ENCODE measurements at places on chromosomes 7 and 10.

DNA sequence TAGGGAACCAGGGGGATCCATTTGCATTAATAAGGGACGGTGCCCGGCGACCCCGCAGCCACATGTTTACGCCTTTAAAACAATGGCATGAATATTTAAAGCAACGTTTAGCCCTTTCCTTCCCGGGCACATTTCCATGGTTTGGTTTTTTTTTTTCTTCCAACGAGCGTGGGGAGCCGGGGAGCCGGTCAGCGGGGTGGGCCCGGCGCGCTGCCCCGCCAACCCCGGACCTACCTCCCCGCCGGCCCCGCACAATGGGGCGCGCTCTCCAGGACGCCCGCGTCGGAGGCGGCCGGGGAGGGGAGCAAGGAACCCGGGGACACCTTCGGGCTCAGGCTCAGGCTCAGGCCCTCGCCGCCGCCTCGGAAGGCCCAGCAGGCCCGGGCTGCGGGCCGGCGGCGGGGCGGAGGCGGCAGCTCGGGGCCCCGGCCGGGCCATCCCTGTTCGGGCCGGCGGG is 1.0 kb downstream of the SEPHS1 start:
- ATAC-seq: no peak

- ATAC-seq: no peak
Observed at GRCh38 chr10:94133239-94133638, 139.5 kb downstream of the PLCE1 start.

GRCh38 chr10:131010965-131011575 is 300.5 kb downstream of the TCERG1L start:
- ATAC-seq: no peak

DNA sequence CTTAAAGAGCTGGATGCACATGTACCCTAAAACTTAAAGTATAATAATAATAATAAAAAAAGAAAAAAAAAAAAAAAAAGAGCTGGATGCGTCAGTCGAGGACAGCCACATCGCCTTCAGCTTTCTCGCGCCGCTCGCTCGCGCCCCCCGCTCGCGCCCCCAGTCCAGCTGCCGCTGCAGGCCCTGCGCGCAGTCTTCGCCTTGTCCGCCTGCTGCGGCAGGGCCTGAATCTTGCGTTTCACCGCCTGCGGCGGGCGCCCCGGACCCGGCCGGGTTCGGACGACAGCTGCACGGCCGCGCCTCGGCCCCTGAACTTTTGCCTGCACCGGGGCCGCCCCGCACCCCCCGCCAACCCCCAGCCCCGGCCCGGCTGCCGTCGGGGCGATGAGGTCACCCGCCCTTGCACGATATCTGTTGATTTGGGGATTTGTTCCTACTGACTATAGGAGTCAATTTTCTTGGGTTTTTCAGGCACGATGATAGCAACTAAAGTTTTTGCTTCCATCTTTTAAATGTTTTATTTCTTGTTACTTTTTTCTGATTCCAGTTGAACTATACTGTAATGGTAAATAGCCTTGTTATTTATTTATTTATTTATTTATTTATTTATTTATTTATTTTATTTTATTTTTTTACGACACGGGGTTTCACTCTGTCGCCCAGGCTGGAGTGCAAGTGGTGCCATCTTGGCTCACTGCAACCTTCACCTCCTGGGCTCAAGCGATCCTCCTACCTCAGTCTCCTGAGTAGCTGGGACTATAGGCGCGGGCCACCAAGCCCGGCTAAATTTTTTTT is 33.5 kb upstream of the CPN1 start:
- no peak for ATAC-seq

DNA sequence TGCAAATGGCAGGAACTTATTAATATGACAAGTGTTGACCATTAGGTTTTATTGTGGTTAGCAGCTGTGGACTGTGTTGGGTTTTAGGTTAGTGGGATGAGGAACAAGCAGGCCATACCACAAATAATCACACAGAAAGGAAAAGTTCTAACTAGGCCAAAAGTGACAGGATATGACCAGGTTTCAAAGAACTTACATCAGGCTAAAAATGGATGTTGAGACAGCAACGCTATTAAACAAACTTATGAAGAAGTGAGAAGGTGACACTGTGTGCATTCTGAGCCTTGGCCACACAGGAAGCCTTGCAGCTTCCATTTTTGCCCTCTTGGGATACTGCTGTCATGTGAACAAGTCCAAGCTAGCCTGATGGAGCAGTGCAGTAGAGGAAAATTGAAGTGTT is 568.8 kb downstream of the HTR7 start:
- ATAC-seq: no peak

GRCh38 chr10:21172930-21173801 is 276.1 kb upstream of the NEBL start:
- ATAC-seq: peak; percentile 43

DNA sequence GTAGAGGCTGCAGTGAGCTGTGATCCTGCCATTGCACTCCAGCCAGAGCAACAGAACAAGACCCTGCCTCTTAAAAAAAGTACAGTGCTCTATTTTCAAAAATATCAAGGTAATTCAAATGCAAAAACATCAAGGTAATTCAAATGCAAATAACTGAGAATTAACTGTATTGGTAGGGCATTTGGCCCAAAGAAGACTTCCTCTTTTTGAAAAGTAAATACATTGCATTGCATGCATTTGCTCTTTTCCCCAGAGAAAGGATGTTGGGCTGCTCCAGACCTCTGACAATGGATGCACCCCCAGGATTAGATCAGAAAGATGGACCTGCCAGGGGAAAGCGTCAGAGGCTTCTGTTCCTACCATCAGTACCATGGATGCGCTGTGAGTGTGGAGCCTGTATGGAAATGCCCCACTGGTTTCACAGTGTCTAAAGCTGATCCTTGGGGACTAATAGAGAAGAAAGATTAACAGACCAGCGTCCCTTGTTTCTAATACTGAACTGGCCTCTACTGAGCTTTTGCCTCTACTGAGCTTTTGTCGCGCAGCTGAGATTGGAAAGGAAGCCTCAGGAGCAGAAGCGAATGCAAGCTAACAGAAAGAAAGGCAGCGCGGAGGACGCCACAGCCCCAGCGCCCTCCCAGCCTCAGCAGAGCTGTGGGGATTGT is 93.5 kb upstream of the LYZL2 start:
- no peak for ATAC-seq

DNA sequence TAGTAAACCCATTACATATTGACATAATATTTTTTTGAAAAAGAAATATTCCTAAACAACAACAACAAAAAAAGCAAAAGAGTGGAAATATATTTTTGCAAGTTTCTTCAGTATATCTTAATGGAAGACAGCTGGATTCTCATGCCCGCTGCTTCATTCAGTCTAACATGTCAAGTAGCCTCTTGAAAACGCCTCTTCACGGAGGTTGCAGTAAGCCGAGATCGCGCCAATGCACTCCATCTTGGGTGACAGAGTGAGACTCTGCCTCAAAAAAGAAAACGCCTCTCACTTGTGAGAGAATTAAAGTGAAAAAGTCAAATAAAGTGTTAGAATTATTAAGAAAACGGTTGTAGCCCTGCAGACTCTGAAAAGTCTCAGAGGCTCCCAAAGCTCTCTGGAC is 1.3 kb downstream of the CUTC start:
- ATAC-seq: no peak

- ATAC-seq: no peak
Observed at GRCh38 chr10:122336961-122337360, 37.5 kb upstream of the PLEKHA1 start.

GRCh38 chr7:148290538-148290937 is 300.0 kb upstream of the C7orf33 start:
- peak; percentile 98 for ATAC-seq

DNA sequence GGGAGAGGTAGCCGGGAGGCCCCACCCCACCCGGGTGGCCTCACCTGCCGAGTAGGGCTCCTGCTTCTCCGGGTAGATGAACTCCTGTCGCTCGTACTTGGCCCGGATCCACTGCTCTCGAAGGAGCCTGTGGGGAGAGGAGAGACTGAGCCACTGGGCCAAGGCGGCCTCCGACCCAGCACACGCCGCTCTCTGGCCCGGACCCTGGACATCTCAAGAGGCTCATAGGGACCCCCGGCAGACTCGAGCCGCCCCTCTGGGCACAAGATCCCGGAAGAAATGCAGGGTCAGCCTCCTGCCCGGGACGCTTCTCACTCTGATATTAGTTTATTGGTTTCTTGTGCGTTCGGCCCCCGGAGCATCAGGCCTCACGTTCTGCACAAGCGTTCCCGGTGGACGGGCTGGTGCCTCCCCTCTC is 34.5 kb downstream of the ADAP1 start:
- ATAC-seq: no peak

- peak; percentile 35 for ATAC-seq
Observed at GRCh38 chr7:16564909-16565426, 38.3 kb downstream of the LRRC72 start.

DNA sequence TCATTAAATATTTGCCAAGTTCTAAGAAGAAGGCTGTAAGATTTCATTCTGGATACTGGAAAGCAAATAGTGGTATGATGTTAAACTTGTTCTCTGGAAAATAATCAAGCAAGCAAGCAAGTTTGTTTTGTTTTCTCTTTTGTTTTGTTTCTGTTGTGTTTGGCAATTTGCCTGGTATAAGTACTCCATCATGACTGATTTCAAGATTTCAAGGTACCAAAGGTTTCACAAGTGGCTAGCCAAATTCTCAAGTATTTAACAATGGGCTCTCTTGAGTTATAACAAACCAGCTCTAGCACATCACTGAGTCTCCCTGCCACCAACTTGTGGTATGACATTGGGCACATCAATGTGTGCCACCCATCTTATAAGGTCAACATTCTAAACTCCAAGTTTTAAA is 151.7 kb upstream of the IGFBP3 start:
- no peak for ATAC-seq

- no peak for ATAC-seq
Observed at GRCh38 chr7:138163800-138164199, 87.5 kb downstream of the AKR1D1 start.

- no peak for ATAC-seq
Observed at GRCh38 chr10:3807928-3808496, 23.0 kb upstream of the KLF6 start.

GRCh38 chr10:92832998-92833650 is 15.2 kb upstream of the EXOC6 start:
- peak; percentile 14 for ATAC-seq

- ATAC-seq: peak; percentile 29
Observed at GRCh38 chr7:69599286-69599954, 1.1 kb downstream of the AUTS2 start.

- peak; percentile 63 for ATAC-seq
Observed at GRCh38 chr7:92833766-92834506, 2.4 kb downstream of the CDK6 start.

GRCh38 chr10:63487990-63488389 is 22.2 kb upstream of the JMJD1C start:
- ATAC-seq: peak; percentile 88

DNA sequence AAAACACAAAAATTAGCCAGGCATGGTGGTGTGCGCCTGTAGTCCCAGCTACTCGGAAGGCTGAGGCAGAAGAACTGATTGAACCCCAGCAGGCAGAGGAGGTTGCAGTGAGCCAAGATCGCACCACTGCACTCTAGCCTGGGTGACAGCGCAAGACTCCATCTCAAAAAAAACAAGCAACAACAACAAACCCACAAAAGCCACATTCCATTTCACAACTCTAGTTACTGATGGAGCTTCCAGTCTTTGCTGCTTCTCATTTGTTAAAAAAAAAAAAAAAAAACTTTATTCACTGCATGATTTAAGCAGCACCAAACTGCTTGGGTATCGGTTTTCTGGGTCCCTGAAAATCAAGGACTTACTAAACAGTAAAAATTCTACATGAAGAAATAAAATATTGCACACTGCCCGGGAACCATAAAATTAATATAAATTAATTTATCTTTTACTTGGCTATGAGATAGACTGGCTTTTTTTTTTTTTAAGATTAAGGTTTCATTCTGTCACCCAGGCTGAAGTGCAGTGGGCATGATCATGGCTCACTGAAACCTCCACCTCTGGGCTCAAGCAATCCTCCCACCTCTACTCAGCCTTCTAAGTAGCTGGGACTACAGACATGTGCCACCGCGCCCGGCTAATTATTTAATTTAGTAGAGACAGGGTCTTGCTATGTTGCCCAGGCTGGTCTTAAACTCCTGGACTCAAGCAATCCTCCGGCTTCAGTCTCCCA is 42.0 kb downstream of the SRPK2 start:
- no peak for ATAC-seq

- ATAC-seq: no peak
Observed at GRCh38 chr7:7976677-7977076, 8.1 kb downstream of the GLCCI1 start.

- ATAC-seq: no peak
Observed at GRCh38 chr10:33231621-33232350, 102.7 kb downstream of the NRP1 start.

DNA sequence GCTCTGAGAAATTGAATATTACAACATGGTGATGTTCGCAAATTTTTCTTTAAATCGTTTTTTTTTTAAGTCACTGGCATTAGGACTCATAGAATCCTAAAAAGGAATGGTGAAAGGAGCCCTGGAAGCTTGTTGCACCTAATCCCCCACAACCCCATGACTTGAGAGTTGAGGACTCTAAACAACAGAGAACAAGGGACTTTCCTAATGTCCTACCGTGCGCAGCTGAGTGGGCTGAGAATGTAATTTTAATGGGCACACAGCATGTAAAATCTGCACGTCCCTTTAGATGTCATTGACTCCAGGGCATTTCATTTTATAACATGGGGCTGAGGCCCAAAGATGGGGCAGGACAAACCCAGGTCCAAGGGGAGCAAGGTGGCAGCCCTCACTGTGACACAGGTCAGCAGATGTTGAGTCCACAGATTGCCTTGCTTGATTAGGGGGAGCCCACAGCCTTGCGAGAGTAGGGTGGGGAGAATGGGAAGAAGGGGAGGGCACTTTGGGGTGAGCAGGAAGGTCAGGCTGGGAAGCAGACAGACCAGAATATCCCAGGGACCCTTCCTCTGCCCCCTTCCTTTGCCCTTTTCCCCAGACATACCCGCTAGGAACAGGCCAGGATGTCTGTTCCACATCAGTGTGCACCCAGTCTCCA is 208.4 kb upstream of the ZMIZ1 start:
- ATAC-seq: no peak

DNA sequence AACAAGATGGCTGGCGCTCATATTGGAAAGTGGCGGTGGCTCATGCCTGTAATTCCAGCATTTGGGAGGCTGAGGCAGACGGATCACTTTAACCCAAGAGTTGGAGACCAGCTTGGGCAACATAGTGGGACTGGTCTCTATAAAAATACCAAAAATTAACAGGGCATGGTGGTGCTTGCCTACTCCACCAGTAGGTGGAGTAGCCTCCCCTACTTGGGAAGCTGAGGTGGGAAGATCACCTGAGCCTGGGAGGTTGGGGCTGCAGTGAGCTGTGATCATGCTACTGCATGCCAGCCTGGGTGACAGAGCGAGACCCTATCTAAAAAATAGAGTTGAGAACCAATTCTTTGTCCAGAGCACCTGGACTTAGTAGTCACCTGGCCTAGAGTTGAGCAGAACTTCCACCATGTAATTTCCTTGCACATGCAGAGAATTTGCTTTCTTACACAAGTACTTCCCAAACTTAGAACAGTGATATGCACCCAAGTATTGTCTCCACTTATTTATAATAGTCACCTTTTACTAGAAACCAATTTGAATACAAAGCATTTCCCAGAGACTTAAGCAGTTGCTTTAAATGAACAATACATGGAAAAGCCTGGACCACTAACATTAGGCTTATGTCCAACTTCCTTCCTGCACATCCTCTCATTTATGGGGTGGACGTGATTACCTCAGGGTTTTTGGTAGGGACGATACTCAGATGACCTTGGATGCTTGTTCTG is 15.9 kb downstream of the LAMB4 start:
- ATAC-seq: no peak

GRCh38 chr10:74213571-74214162 is 62.6 kb downstream of the ADK start:
- no peak for ATAC-seq

GRCh38 chr10:44125879-44126278 is 259.0 kb downstream of the CXCL12 start:
- ATAC-seq: no peak

All from motor neuron (in vitro differentiated cells).